ENCODE measurements at places on chromosomes 7 and 10.

GRCh38 chr10:118835682-118836326 lies 81.0 kb upstream of the CACUL1 start:
- DNase-seq: no peak

GRCh38 chr7:15461576-15461975 lies 100.2 kb downstream of the AGMO start:
- DNase-seq: no peak

DNA sequence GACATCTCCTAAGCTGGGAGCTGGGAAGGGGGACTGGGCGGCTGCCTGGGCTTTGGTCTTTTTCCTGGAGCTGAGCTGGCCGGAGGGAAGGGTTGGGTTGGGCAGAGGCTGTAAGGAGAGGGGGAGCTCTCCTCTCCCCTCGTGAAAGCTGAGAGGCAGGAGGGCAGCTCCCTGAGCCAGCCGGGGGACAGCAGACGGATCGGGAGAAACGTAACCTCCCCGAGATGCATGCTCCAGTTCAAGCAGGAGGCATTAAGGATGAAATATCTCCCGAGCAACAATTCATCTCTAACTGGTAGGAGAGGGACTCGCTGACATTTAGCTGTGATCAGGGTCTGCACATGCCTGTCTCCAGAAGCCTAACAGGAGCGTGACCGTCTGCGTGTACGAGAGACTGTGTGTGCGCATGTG lies 19.9 kb upstream of the LBX1 start:
- no peak for DNase-seq

GRCh38 chr10:131963350-131963749 lies 18.4 kb downstream of the BNIP3 start:
- DNase-seq: no peak

DNA sequence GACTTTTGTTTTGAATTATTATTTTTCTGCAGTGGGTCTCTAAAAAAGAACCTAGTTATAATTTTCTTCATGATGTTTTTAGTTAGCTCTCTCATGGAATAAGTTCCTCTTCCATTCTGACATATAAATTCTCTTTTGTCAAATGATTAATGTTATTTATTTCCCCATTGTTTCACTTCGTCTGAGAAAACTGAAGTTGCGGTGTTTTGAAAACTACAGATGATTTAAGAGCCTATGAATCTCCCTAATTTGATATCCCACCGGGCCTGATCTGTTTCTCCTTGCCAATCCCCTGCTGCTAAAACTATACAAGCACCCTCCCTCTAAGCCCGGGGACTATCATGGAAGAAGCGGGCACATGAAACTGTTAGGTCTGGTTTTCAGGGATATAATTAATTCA lies 41.4 kb downstream of the HTR7 start:
- DNase-seq: no peak

- no peak for DNase-seq
Observed at GRCh38 chr10:1205450-1206030, 149.4 kb downstream of the WDR37 start.

DNA sequence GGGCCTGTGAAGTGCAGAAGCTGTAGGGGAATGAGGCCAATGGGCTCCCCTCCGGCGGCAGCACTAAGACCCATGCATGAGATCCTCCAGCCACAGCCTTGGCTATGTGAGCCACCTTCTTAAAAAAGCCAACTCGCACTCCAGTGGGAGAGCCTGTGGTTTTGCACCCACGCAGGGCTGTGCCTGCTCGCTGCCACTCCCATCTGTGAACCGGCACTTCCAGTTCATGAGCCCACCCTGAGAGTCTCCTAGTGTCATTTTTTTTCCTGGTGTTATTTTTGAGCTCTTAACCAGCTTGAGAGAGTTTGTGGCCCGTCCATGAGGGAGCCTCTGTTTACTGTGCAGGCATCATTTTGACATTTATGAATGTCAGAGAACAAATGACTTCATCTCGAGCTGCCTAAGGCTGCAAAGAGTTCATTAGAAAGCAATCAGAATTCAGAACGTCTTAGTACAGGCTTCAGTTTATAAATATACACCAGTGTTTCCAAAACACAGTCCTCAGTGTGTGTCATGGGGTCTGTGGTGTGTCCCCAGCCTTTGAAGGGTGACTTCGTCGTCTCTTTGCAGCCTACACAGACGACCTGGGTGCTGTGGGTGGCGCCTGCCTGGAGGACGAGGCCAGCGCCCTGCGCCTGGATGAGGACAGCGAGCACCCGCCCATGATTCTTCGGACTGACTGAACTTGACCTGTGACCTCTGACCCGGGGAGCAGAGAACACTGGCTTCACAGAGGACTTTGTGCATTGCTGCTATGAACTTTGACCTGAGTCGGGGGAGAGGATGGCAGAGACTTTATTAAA lies 40.4 kb downstream of the WIPI2 start:
- DNase-seq: no peak

DNA sequence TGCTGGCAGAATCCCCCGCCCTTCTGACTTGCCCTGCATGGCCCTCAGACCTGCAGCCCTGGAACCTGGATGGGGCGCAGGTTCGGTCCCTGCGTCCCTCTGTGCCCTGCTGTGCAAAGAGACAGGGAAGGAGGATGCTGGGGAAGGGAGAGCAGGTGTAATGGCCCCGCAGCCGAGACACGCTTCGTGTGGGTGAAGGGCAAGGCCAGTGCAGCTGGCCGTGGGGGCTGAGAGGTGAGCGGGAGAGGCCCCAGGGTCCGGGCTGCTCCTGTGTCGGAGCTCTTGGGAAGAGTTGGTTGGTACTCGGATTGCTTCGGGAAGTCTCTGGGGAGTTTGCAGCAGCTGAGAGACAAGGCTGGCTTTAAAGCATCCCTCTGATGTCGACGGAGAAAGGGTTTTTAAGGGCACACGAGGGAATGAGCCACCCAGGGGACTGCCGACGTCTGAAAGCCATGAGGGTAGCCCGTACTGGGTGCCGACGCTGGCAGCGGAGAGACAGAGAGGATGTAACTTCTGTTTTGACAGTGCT lies 6.5 kb downstream of the ELFN1 start:
- no peak for DNase-seq

DNA sequence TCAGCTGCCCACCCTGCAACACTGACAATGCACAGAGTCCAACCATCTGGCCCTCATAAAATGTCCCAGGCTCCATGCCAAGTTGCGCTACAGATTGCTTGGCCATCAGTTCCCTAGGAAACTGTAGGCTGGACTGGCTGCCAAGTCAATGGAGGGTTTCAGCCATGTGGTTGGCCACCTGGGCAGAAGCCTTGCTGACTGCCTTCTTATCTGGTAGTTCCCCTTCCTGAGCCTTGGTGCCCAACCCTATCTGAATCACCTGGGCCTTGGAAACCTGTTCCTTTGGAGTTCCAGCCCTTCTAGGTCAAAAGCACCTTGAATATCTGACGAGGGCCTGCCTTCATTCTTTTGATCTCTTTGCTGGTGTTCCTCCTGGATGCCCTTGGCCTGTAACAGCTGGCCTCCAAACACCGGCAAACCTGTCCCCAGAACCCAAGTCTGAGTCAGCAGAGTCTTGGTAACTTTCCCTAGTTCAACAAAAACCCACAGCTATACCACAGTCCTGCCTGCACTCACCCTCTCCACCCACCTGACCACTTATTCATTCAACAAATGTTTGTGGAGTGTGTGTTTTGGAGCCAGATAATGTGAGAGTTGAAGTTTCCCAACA lies 37.4 kb upstream of the KDM7A start:
- no peak for DNase-seq

- no peak for DNase-seq
Observed at GRCh38 chr10:118807512-118808305, 52.9 kb upstream of the CACUL1 start.

DNA sequence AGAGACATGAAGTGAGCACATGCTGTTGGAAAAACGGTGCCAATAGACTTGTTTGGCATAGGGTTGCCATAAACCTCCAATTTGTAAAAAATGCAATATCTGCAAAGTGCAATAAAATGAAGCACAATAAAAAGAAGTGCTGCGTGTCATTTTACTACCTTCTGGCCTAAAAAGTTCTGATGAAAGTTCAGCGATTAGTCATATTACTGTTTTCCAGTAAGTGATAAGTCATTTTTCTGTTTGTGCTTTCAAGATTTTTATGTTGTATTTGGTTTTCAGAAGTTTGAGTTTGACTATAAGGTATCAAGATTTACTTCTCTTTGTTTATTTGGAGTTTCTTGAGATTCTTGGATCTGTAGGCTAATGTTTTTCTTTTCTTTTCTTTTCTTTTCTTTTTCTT lies 16.8 kb downstream of the AOAH start:
- DNase-seq: no peak

- DNase-seq: no peak
Observed at GRCh38 chr7:34751725-34752643, 94.0 kb downstream of the NPSR1 start.

GRCh38 chr10:15321431-15322341 lies 49.4 kb downstream of the FAM171A1 start:
- no peak for DNase-seq

DNA sequence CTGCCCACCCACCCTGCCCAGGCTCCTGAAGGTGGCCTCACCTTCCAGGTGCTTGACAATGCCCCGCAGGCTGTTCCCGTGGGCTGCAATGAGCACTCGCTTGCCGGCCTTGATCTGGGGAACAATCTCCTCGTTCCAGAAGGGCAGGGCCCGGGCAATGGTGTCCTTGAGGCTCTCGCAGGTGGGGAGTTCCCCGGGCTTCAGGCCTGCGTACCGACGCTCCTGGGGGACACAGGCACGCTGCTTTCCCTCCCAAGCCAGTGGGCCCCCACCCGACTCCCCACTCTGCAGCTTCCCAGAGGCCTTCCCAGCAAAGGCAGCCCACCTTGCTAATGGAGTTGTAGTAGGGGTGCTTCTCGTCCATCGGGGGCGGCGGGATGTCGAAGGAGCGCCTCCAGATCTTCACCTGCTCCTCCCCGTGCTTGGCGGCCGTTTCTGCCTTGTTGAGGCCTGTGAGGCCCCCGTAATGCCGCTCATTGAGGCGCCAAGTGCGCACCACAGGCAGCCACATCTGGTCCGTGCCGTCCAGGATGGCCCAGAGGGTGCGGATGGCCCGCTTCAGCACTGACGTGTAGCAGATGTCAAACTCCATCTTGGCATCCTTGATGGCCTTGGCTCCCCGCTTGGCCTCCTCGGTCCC lies 456 bp downstream of the PGAM2 start:
- no peak for DNase-seq

DNA sequence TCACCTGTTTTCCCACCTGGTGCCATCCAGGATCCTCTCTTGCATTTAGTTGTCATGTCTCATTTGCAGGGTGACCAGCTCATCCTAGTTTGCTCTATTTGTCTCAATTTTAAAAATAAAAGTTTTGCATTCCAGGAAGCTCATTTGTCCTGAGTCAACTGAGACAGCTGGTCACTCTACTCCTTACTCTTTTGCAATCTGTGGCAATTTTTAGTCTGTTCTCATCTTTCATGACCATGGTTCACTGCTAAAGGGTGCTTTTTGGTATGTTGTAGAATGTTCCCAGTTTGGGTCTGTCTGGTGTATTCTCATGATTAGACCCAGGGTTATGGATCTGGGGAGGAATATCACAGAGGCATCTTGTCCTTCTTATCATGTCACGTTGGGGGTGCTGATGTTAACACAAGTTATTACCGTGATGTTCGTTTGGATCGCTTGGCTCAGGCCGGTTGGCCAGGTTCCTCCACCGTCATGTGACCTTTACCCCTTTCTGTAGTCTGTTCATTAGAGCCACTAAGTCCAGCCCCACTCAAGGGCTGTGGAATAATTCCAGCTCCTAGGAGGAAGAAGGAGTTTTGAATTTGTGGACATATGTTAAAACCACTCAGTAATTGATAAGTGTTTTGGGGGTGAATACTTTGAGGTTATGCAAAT lies 103.3 kb upstream of the IGFBP3 start:
- no peak for DNase-seq

DNA sequence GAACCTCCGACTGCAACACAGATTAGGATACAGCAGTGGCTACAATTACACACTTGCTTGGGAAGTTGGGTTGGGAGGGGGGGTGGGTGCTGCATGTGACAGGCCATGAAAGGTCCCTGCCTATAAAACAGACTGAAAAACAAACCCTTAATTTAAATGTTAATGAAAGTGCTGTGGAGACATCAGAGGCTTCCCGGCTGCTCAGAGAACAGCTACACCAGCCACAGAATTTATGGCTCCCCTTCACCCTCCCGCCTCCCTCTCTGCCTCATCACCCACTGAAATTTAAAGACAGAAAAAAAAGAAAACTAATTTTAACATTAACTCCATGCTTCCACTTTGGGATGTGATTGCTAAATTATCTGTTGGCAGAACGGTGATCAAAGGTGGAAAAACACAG lies 34.7 kb downstream of the FBXW4 start:
- no peak for DNase-seq

GRCh38 chr10:7577176-7577575 lies 89.6 kb downstream of the ITIH5 start:
- DNase-seq: no peak

DNA sequence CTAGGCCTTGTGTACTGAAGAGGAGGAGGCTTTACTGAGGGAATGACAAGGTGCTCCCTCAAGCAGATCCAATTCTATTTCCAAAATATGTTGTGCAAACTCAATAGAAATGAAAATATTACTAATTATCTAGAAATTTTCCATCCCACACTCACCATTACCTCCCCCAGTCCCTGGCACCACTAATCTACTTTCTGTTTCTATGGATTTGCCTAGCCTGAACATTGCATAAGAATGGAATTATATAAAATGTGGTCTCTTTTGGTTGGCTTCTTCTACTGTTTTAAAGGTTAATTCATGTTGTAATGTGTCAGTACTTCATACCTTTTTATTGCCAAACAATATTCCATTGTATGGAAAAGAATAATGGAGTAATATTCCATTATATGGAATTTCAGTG lies 18.7 kb upstream of the NUB1 start:
- DNase-seq: no peak

GRCh38 chr7:7148798-7149481 lies 33.4 kb upstream of the C1GALT1 start:
- DNase-seq: peak; percentile 48

- no peak for DNase-seq
Observed at GRCh38 chr7:35253710-35254495, at the start of gene TBX20. Gene TBX20 (minus strand): TSS chr7:35254100. CDS start chr7:35253620, 480 bp downstream.

DNA sequence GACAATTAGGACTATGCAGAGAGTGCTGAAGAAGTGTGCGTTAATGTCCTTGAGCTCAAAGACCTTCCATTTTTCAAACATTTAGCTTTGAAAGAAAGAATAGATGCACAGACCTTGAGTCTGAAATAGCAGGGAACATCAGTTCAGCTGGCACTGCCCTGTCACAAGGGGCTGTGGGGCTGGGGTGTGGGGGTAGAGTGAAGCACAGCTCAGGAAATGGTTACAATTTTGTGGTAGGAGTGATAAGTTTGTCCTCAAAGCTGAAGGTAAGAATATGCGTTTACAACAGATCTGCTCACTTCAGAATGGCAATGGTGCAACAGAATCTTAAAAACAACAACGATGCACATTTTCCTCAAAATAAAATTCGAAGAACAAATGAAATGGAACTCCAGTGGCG lies 33.6 kb downstream of the SMKR1 start:
- no peak for DNase-seq

Data from GF-D8 (cell line).